ENCODE measurements at places on chromosomes 13 and 19. TPM values are rescaled to one million over a fixed set of nuclear protein-coding genes. Genes with fewer than 3 reads are reported as not detected.

- DNase-seq: no peak
- H3K4me3 ChIP-seq: no peak overlapping the region
- no peaks in the 10 kb centered on the region for H3K4me1 ChIP-seq
- H3K27ac ChIP-seq: no peak overlapping the region
- H3K36me3 ChIP-seq: no peaks in the 10 kb centered on the region
Measured at GRCh38 chr19:31880283-31880682, 465.1 kb upstream of the ZNF507 start.

DNA sequence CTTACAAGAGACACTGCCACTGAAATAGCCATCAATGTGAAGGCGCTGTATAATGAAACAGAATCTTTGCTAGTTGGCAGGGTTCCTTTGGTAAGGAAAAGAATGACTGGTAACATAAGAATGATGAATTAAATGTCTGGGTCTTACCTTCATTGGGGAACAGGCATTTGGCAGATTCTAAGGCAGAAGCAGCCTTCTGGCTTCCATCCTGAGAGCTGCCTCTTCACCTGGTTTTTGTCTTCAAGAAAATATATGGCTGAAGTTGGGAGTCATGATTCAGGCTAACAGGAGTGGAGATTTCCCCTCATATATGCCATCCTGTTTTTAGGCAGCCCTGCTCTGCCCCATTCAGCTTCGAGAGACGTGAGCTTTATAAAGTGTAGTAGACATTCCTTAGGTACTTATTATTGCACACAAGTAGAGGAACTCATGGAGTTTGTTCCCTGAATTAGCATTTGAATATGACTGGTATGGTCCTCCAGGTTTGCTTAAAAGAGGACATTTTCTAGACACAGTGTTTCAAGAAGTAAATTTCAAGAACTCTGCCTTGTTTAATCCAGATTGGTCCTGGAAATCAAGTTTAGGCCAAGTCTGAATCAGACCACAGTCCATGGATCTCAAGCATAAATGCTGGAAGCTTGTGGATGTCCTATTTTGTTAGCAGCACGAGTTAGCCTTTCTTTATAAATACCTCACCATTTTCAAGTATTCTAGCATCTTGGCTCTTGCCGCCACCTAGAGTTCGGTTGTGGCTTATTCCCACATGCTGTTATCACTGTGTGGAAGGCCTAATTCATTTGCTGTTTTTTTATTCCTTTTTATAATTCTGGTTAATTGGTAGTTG is 56.2 kb upstream of the AKAP11 start:
- DNase-seq: no peak
- no peaks in the 10 kb centered on the region for H3K4me1 ChIP-seq
- H3K4me3 ChIP-seq: no peak overlapping the region
- no peak overlapping the region for H3K27ac ChIP-seq
- no peaks in the 10 kb centered on the region for H3K27me3 ChIP-seq
- peaks cover 4% of the 10 kb centered on the region for H3K36me3 ChIP-seq

The SYDE1 gene
- polyA plus RNA-seq: not detected

The TNNT1 gene
- polyA plus RNA-seq: not detected

GRCh38 chr19:13017306-13018034 is 22.2 kb downstream of the NFIX start:
- H3K4me3 ChIP-seq: no peak overlapping the region
- peaks cover 25% of the 10 kb centered on the region for H3K4me1 ChIP-seq
- H3K36me3 ChIP-seq: no peaks in the 10 kb centered on the region
- H3K27ac ChIP-seq: no peak overlapping the region

DNA sequence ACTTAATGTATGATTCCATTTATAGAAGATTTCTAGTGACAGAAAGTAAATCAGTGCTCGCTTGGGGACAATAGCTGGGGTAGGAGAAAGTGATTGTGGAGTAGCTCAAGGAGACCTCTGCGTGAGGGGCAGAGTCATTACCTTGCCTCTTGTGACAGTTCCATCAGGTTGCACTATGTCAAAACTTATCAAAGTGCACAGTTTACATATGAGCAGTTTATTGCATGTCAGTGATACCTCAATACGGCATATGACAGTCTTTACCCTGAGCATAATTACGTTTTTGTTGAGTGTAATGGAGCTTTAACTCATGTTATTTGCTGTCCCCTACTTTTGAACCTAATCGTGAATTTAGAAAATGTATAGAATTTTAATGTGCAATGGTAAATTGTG is 15.0 kb downstream of the ARHGEF7 start:
- peaks cover 9% of the 10 kb centered on the region for H3K27me3 ChIP-seq
- H3K27ac ChIP-seq: no peak overlapping the region
- no peaks in the 10 kb centered on the region for H3K4me1 ChIP-seq
- H3K36me3 ChIP-seq: no peaks in the 10 kb centered on the region
- no peak overlapping the region for H3K4me3 ChIP-seq
- no peak for DNase-seq

The ZNF534 gene
- not detected for polyA plus RNA-seq

DNA sequence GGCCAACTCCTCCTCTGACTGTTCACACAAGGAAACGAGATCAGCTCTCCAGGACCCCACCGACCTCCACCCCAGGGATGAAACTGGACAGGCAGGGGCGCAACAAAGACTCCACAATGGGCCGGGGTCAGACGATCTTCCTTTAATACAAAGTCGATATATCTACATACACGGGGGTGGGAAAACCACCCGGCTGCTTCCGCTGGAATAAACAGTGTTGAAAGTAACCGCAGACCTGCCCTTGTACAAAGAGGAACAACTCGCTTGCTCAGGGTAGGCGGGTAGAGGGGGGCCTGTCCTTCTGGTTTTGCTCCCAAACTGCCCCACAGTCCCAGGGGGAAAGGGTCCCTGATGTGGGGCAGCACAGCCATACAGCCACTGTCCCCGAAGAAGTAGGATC is 135.2 kb downstream of the PTPRS start:
- no peak for DNase-seq
- no peak overlapping the region for H3K27ac ChIP-seq
- peak overlapping the region; percentile 25 for H3K4me3 ChIP-seq
- H3K36me3 ChIP-seq: no peaks in the 10 kb centered on the region
- no peaks in the 10 kb centered on the region for H3K27me3 ChIP-seq

GRCh38 chr13:111399334-111399733 is 78.9 kb downstream of the TEX29 start:
- no peaks in the 10 kb centered on the region for H3K4me1 ChIP-seq
- no peak overlapping the region for H3K4me3 ChIP-seq
- DNase-seq: no peak
- peaks cover 5% of the 10 kb centered on the region for H3K27me3 ChIP-seq

The LAIR2 gene
- polyA plus RNA-seq: 463 TPM

GRCh38 chr13:108915095-108915633 is 285.8 kb downstream of the MYO16 start:
- H3K4me3 ChIP-seq: peak overlapping the region; percentile 61
- DNase-seq: no peak
- H3K27ac ChIP-seq: no peak overlapping the region
- H3K4me1 ChIP-seq: peaks cover 14% of the 10 kb centered on the region
- H3K27me3 ChIP-seq: peaks cover 2% of the 10 kb centered on the region

DNA sequence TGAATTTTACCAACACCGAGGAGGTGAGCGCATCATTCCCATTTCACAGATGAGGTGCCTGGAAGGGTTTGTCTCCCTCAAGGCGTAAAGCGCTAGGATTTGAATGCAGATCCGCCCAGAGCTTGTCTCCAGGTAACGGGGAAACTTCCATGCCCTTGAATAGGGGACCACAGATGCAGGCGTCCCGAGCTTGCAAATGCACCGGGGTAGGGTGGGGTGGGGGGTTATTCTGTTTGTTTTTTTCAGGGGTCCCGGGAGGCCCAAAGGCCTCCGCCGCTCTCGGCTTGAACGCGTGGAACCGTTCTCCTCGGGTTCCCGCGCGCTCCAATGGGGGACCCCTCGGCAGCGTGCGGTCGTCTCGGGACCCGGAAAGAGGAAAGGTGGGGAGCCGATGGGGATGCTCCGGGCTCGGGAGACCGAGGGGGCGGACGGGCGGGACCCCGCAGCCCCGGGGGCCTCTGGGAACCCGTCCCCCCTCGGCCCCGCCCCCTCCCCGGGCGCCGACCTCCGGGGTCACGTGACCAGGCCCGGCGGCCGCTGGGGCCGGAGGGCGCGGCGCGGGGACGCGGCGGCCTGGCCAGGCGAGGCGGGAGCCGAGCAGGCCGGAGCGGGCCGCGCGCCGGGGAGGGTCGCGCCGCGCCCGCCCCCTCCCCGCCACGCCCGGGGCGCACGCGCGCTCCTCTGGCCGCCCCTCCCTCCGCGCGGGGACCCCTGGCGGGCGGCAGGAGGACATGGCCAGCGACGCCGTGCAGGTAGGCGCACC is at the start of gene PKN1:
PKN1 (plus strand) TSS at position 516 of the 763 bp plus-strand sequence; CDS start at position 732, 216 bp downstream.
- DNase-seq: peak; percentile 51
- H3K27ac ChIP-seq: peak within 1 kb of the TSS; percentile 93
- peaks cover 53% of the 10 kb centered on the region for H3K4me1 ChIP-seq
- H3K27me3 ChIP-seq: peaks cover 5% of the 10 kb centered on the region

The ZSCAN5C gene
- polyA plus RNA-seq: not detected

DNA sequence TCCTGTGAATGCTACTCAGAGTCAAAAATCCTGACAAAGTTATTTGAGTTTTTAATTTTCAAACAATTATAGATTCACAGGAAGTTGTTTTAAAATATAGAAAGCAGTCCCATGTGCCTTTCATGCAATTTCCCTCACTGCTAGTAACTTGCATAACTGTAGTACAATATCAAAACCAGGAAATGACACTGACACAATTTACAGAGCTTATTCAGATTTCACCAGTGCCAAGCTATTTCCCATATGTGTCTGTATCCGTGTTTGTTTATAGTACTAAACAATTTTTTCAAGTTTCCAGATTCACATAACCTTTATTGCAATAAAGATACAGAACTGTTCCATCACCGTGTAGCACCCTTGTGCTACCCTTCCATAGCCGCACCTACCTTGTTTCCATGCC is 934.6 kb downstream of the PCDH17 start:
- no peaks in the 10 kb centered on the region for H3K4me1 ChIP-seq
- no peaks in the 10 kb centered on the region for H3K27me3 ChIP-seq
- H3K4me3 ChIP-seq: no peak overlapping the region

GRCh38 chr19:4951656-4952055 is 17.3 kb upstream of the KDM4B start:
- no peak for DNase-seq
- H3K4me3 ChIP-seq: no peak overlapping the region
- H3K36me3 ChIP-seq: no peaks in the 10 kb centered on the region

DNA sequence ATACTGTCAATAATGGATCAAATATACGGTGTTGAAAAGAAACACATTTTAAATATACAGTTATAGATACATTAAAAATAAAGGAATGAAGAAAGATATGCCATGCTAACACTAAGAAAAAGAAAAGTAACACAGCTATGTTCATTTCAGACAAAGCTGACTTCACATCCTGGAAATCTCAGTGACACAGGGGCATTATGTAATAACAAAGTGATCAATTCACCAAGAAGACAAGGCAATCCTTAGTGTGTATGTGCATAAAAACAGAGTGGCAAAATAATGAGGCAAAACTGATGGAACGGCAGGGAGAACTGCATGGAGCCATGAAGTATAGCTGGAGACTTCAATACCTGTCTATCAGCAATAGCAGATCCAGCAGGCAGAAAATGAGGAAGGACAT is 13.1 kb downstream of the ZNF14 start:
- H3K4me1 ChIP-seq: peaks cover 13% of the 10 kb centered on the region
- DNase-seq: no peak
- no peak overlapping the region for H3K4me3 ChIP-seq
- H3K27ac ChIP-seq: no peak overlapping the region
- H3K27me3 ChIP-seq: peaks cover 1% of the 10 kb centered on the region
- H3K36me3 ChIP-seq: peaks cover 65% of the 10 kb centered on the region

- no peaks in the 10 kb centered on the region for H3K36me3 ChIP-seq
- DNase-seq: no peak
- no peaks in the 10 kb centered on the region for H3K4me1 ChIP-seq
Measured at GRCh38 chr13:22461854-22462490, 718.8 kb upstream of the SGCG start.

GRCh38 chr19:55041244-55041626 is 3.2 kb upstream of the GP6 start:
- H3K4me3 ChIP-seq: peak overlapping the region; percentile 82
- peaks cover 2% of the 10 kb centered on the region for H3K27me3 ChIP-seq
- H3K27ac ChIP-seq: peak overlapping the region; percentile 86
- no peak for DNase-seq

The PRX gene
- polyA plus RNA-seq: 13.0 TPM

The CNN1 gene
- polyA plus RNA-seq: not detected

The CFAP97D2 gene
- polyA plus RNA-seq: 1.0 TPM

The PLEKHJ1 gene
- 115 TPM for polyA plus RNA-seq

- H3K27ac ChIP-seq: peak overlapping the region; percentile 85
- H3K4me3 ChIP-seq: peak overlapping the region; percentile 71
- peak; percentile 60 for DNase-seq
- peaks cover 21% of the 10 kb centered on the region for H3K27me3 ChIP-seq
Measured at GRCh38 chr19:1064661-1065605, 2.0 kb upstream of the ARHGAP45 start.

GRCh38 chr19:6734096-6734696 is 3.2 kb downstream of the GPR108 start:
- no peak for DNase-seq
- peaks cover 9% of the 10 kb centered on the region for H3K36me3 ChIP-seq
- peaks cover 22% of the 10 kb centered on the region for H3K27me3 ChIP-seq
- no peak overlapping the region for H3K27ac ChIP-seq

The CLDND2 gene
- polyA plus RNA-seq: 0.83 TPM

DNA sequence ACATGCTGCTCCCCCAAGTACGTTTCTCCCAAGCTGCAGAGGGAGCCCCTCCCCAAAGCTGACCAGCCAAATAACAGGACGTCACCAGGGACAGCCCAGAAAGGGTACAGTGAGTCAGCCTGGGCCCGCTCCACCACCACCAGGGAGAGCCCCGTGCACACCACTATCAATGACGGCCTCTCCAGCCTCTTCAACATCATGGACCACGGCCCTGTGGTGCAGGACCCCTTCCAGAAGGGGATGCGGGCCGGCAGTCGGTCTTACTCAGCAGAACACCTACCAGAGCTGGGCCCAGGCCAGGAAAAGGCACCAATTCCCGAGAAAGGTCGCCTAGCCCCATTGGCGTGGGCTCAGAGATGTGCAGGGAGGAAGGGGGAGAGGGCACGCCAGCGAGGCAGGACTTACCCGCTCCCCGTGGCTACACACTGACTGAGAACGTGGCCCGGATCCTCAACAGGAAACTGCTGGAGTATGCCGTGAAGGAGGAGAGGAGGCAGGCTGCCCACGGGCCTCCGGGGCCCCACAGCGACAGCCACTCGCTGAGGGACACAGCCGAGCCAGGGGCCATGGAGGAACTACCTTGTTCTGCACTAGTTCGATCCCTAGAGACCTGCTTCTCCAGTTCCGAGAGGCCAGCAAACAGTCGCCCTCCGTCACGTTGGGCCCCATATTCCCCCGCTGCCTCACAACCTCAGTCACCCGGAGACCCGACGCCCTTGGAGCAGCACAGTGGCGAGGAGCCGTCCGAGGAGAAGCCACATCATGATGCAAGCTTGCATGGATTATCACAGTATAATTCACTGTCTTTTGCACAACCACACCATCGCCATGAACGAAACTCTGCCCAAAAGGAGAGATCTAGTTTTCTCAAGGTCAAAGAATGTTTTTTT is 815.9 kb upstream of the KLHL1 start:
- H3K36me3 ChIP-seq: no peaks in the 10 kb centered on the region
- no peak for DNase-seq
- peaks cover 1% of the 10 kb centered on the region for H3K27me3 ChIP-seq
- H3K4me1 ChIP-seq: no peaks in the 10 kb centered on the region
